ENCODE measurements at places on chromosomes 13 and 19.

- no peak for DNase-seq
Observed at GRCh38 chr19:45142726-45143110, 18.1 kb downstream of the NKPD1 start.

GRCh38 chr19:29687897-29688728, 22.9 kb downstream of the PLEKHF1 start:
- DNase-seq, result no peak

GRCh38 chr19:10935371-10936059, 6.9 kb downstream of the TIMM29 start:
- DNase-seq, result no peak

DNA sequence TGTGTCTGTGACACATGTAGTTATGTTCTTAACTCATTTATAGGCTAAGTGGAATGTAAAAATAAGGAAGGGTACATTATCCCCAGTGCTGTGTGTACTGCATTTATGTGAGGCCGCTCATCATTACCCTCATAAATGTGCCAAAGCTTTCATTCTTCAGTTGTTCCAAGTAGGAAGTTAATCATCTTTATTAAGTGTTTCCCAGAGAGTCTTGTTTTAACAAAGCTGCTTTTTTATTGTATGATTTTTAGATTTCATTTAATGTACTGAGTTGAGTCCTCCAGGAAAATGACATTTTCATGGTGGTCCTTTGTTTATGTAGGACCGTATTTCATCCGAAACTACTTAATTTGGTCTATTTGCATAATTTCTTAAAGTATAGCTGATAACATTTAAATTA, 379.8 kb downstream of the DLEU7 start:
- DNase-seq, result no peak

DNA sequence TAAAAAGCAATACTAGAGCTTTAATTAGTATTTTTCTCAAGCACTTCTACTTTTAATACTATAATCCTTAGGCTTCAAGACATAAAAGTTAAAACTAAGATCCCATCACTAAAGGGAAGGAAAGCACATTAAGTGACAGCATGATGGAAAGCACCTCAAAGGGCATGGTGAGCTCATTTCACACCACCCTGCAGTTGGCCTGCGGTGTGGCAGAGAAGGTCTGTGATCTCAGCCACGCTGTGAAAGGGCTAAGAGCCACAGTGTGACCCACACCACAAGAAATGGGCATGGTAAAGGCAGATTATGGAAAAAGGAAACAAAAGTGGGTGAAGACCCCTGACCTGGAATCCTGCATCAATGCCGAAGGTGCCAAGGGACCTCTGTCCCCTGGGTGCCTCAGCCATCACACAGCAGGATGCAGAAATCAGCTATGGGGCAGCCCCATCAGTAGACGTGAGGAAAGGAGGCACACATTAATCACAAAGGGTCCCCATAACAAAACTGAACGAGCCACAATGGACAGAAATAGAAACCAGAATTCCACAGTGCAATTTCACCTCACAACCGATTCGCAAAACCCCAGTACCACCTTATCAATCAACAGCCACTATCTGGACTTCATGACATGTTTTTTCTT, 33.6 kb downstream of the TUBGCP3 start:
- no peak for DNase-seq

GRCh38 chr19:7326105-7326877, 22.4 kb upstream of the ARHGEF18 start:
- DNase-seq, result no peak

DNA sequence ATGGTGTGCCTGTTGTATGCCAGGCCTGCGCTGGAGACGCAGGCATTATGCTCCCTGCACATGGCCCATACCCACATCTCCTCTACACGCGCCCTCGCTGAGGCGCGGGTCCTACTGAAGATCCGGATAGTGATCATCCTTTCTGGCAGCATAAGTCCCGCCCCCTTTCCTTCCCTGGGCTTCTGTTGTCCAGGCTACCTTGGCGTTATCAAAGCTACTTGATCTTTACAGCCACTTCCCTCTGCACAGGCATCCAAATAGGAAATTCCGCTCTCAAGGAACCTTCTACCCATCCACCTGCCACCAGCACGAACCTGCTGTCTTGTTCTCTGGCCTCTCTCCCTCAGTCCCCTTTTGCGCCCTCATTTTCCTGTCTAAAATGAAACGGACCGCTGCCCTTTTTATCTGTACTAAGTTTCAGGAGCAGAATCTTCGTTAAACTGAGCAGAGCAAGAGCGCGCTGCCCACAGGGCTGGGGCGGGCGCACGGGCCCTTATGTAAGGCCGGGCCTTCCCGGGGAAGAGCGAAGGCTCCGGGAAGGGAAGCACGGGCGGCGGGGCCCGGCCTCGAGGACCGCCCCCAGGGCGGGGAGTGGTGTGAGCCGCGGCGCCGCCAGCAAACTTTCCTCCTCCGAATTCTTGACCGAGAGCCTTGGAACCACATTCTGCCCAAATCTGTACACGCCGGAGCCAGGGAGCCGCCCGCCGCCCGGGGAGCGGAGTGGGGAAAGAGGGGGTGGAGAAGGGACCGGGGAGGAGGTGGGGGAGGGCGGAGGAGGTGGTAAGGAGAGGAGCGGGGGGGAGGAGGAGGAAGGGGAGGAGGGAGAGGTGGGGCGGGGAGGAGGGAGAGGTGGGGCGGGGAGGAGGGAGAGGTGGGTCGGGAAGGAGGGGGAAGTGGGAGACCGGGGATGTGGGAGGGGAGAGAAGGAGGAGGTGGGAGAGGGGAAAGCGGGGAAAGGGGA, 920 bp upstream of the UBE2L5 start:
- peak; percentile 83 for DNase-seq

- DNase-seq, result peak; percentile 78
Observed at GRCh38 chr19:13104848-13105711, 2.4 kb upstream of the LYL1 start.

DNA sequence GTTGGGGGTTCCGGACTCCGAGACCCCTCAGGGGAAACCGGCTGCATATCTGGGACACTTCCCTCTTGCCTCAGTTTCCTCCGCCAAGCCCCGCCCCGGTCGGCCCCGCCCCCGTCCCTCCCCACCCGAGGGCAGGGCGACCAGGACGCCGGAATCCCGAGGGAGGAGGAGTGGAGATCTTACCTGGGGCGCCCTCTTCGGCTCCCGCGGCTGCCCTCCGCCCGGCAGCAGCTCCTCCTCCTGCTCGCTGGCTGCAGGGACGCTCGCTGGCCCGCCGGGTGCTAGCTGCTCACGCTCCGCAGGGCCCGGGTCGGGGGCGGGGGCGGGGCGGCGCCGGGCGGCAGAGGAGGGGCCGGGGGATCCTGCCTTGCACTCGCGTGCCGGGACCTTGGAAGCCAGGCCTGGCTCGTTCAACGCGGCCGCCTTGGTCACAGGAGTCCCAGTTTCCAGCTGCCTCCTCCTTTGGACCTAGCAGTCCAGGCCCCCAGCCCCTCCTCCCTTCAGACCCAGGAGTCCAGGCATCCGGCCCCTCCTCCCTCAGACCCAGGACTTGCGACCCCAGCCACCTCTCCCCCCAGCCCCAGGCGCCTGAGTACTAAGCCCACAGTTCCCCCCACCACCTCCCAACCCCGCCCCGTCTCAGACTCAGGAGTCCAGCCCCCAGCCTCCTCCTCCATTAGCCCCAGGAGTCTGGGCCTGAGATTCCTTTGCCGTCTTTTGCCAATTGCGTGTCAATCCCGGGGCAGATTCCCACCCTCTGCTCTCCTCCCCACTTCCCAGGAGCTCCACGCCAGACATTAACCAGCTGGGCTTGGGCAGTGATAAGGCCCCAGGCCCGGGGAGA, at the start of gene NTF4:
TSS of gene NTF4 (minus strand) at position 51 of the 844 bp plus-strand sequence. CDS start 2,821 bp downstream, outside the sequence.
- DNase-seq, result peak; percentile 88

GRCh38 chr19:50932018-50932689, 20.7 kb downstream of the KLK5 start:
- DNase-seq, result no peak

DNA sequence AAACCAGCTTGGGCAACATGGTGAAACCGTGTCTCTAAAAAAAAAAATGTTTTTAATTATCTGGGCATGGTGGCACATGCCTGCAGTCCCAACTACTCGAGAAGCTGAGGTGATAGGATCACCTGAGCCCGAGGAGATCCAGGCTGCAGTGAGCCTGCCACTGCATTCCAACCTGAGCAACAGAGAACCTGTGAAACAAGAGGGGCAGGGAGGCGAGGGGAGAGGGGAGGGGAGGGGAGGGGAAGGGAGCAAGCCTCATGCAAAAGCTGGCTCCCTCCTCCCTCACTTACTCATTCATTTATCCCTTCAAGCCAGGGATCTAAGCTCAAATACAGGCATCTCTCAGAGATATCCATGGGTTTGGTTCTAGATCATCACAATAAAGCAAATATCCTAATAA, 8.9 kb downstream of the ATP7B start:
- no peak for DNase-seq

DNA sequence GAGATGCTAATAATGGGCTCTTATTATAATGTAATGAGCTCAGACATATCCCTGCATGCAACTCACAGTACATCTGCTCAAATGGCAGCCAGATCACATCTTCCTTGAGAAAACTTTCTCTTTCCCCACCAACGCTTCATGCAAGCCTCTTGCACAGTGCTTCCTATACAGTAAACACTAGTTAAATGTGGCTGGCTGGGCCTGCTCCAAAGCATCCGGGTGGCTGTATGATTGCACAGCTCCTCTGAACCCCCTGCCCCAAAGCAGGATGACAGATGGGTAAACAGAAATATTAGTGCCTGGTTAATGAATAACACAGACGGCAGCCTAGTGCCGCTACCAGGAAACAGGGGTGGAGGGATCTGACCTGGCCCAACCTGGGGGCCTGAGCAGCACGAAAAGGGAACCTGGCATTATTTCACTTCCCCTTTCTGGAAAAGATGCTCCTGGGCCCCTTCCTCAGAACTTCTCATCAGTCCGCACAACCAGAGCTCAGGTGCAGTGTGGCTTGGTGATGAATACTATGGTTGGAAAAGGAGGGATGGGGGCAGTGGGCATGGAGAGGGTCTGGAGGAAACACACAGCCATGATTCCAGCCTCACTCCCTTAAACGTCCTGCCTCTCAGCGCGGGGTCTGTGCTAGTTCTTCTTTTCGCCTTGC, 10.8 kb downstream of the FFAR2 start:
- DNase-seq, result no peak

DNA sequence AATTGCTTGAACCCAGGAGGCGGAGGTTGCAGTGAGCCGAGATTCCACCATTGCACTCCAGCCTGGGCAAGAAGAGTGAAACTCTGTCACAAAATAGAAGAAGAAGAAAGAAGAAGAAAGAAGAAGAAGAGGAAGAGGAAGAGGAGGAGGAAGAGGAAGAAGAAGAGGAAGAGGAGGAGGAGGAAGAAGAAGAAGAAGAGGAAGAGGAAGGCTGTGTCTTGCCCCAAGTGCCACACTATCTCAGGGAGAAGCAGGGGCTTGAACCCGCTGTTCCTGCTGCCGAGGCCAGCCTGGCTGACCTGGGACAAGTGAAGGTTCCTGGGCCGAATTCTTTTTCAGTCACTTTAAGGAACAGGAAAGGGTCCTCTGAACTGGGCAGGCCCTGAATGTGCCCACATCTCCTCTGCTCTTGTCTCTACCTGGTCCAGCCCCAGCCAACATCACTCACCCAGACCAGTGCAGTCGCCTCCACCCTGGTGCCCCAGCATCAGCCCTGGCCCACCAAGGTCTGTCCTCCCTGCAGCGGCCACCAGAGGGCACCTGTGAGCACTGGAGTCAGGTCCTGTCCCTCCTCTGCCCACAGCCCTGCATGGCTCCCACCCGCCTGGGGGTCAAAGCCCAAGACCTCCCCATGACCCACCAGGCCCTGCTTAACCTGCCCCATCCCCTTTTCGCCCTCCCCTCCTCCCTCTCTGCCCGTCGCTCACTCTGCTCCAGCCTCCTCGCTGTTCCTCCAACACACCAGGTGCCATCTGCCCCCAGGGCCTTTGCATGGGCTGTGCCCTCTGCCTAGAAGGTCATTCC, 20.0 kb downstream of the TICAM1 start:
- DNase-seq, result peak; percentile 93

- no peak for DNase-seq
Observed at GRCh38 chr19:12092956-12093355, 28.4 kb downstream of the ZNF844 start.

GRCh38 chr13:26442541-26442940, 114.9 kb upstream of the WASF3 start:
- DNase-seq, result no peak

DNA sequence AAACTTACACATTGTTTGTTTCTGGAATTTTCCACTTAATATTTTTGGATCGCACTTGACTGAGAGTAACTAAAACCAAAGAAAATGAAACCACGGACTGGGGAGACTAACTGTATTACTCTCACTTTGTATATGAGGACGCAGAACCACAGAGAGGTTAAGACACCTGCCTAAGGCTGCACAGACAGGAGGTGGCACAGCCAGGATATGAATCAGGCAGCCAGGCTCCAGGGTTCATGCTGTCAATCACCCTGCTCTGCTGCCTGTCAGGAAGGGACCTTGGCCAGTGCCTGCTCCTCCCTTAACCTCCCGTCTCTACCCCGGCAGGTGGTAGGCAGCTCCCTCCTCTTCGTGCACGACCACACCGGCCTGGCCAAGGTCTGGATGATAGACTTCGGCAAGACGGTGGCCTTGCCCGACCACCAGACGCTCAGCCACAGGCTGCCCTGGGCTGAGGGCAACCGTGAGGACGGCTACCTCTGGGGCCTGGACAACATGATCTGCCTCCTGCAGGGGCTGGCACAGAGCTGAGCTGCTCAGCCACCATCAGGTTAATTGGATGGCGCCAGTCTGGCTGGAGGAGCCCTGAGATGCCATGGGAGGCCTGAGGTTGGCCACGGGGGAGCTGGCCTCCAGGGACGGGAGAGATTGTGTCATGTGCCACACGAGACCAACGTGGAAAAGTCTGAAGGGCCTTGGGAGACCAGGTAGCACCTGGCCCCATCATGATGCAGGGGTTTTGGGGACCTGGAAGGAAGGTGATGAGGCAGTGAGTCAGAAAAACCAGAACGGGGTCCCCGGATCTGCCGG, 11.0 kb downstream of the ACTMAP start:
- peak; percentile 75 for DNase-seq

DNA sequence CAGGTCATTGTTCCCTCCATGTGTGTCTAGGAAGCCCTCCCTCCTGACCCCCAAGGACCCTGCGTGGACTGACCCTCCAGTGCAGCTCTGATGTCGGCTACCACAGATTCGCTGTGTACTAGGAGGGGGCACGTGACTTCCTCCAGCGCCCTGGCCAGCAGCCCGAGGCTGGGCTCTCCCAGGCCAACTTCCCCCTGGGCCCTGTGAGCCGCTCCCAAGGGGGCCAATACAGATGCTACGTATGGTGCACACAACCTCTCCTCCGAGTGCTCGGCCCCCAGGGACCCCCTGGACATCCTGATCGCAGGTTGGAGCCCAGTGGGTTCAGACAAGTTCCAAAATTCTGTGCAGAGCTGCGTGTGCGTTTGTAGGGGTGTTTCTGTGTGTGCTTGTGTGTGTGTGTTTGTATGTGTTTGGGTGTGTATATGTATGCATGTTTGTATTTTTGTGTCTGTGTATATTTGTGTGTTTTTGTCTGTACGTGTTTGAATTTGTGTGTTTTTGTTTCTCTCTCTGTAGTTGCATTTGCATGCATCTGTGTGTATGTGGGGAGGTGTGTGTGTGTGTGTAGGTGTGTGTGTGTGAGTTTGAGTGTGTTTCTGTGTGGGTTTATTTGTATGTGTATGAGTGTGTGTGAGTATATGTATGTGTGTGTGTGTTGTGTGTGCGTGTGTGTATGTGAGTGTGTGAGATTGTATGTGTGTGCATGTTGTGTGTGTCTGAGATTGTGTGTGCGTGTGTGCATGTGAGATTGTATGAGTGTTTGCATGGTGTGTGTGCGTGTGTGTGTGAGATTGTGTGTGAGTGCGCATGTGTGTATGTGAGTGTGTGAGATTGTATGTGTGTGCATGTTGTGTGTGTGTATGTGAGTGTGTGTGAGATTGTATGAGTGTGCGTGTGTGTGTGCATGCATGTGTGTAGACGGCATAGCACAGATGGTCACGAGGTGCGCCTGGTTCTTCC, 21.4 kb upstream of the LILRA2 start:
- DNase-seq, result peak; percentile 43

GRCh38 chr13:50187352-50188029, 172.2 kb downstream of the KCNRG start:
- DNase-seq, result no peak
